Naive thymus-derived CD4-positive, alpha-beta T cell (primary cell): ENCODE measurements at places on chromosomes 5 and 9.

DNA sequence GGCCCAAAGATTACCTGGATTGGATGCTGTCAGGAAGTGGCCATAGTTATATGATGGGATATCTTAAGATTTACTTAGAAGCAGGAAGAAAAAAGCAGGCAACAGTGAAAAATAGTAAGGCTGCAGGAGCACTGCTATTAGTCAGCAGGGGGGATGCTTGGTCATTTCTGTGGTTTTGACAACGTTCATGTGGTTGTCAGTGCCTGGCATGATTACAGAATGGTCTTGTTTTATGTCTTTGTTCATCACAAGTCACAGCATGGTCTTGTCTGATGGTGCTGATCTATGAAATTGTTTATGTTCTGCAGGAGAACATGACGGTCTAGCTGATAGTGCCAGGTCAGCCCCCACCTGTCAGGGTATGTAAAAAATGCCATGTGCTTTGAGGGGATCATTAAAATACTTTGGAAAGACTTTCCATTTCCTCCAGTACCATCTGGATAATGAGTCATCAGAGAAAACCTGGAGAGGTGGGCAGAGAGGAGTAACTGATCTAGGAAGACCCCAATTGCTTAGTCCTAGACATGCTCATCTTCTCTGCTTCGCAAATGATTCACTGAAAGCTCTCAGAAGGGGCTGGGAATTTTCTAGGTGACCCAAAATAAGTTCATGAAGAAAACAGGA lies 48.5 kb downstream of the PLGRKT start:
- DNase-seq, result no peak

DNA sequence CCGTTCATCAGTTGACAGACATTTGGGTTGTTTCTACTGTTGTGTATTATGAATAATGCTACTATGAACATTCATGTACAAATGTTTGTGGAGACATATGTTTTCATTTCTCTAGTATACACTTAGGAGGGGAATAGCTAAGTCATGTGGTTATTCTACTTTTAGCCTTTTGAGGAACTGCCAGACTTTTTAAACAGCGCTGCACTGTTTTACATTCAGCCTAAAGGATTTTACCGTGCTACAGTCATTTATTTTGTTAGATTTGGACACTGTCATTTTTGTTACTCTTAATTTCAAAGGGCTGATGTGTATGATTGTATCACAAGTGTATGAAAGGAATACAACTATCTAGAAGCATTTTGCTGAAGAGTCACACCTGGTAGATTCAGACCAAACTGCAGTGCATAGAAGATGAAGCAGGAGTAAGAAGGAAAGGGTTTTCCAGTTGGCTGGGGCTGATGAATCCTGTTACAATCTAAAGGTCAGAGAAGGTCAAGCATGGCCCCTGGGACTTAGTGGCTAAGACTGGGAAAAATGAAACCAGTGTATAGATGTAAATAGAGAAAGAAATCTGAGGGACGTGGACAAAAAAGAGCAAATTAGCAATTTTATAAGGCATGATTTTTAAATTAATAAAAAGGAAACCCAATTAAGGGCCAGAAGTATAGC lies 509.7 kb downstream of the PSAT1 start:
- DNase-seq, result no peak

- DNase-seq, result no peak
Observed at GRCh38 chr9:12975496-12975895, 200.7 kb downstream of the LURAP1L start.

DNA sequence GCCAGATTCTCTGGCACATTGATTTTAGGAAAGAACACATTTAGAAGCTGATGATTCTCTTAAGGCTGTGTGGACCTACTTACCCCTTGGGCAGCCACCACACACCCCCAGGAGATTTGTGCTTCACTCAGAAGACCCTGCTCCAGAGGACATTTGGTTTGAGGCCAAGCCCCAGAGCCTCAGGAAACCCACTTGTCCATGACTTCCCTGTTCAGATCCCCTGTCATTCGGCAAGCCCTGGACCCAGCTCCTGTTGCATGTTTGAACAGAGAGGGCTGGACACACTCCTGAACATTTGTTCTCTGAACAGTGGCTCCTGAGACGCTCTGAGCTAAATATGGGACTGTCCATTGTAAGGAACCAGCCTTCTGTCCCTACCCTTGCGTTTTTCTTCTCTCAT lies 82.1 kb downstream of the AMBP start:
- DNase-seq, result no peak

GRCh38 chr5:149475777-149476176 lies 75.5 kb downstream of the CSNK1A1 start:
- no peak for DNase-seq

DNA sequence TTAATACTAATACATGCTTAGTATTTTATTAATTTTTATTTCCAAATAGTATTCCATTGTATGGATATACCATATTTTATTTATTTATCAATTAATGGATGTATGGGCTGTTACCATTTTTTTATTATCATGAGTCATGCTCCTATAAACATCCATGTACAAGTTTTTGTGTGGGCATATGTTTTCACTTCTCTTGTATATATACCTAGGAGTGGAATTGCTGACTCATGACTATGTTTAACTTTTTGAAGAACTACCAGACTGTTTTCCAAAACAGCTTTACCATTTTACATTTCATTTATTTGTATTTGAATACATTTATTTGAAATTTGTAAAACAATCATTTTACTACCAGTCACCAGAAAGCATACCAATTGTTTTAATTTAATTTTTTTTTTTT lies 14.1 kb upstream of the LRRC19 start:
- DNase-seq, result no peak

GRCh38 chr5:1658665-1659064 lies 134.9 kb upstream of the LPCAT1 start:
- DNase-seq, result no peak

DNA sequence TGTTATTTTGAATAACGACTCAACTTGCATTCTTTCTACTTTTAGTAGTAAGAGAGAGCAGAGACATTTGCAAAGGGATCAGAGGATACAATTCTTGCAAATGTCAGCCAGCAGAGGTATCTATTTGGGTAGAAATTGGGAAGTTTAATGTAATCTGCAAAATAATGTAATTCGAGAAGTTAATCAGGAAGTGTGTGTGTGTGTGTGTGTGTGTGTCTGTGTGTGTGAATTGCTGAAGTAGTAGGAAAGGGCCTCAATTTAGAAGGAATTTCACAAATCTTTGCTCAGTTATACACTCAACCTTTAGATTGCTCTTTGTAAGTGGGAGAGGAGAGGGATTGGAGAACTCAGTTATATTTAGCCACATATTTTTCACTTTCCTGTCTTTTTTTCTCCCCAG lies 11.0 kb upstream of the IFNA1 start:
- DNase-seq, result no peak
